ENCODE measurements at places on chromosomes 4 and X.

GRCh38 chrX:70402721-70403120 lies 20.4 kb upstream of the GDPD2 start:
- DNase-seq: no peak

DNA sequence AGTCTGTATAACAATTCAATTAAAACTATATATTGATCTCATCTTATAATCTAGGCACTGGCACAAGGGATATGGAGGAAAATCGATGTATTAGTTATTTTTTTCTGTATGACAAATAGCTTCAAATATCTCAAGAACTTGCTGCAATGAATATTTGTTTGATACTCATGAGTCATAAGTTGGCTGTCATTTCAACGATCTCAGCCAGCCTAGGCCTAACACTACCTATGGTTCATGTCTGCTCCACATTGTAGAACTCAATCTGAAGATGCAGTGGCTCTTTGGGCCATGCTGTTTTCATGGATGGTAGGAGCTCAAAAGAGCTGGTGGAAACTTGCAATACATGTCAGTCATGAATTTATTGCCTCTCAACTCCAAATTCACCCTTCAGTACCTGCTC lies 44.7 kb downstream of the MAGEB17 start:
- no peak for DNase-seq

DNA sequence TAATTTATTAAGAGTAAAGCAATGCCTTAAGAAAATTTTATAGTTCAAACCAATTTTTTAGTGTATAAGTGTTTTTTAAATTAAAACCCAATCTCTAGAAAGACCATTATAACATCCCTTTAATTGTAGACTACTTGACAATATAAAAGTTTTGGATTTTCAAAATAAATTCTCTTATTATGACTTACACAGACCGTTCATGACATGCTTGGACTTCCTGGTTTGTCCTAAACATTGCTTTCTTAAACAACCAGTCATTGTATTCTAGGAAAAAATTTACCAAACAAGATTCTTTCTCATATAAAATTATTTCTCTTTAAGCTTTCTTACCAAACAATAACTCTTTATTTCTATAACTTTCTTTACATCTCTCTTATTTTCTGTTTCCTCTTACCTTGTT lies 49.0 kb upstream of the CXorf51A start:
- no peak for DNase-seq

GRCh38 chrX:120823556-120823955 lies 52.1 kb downstream of the CT47B1 start:
- DNase-seq: no peak

GRCh38 chr4:73275318-73275654 lies 16.7 kb upstream of the ANKRD17 start:
- DNase-seq: no peak

DNA sequence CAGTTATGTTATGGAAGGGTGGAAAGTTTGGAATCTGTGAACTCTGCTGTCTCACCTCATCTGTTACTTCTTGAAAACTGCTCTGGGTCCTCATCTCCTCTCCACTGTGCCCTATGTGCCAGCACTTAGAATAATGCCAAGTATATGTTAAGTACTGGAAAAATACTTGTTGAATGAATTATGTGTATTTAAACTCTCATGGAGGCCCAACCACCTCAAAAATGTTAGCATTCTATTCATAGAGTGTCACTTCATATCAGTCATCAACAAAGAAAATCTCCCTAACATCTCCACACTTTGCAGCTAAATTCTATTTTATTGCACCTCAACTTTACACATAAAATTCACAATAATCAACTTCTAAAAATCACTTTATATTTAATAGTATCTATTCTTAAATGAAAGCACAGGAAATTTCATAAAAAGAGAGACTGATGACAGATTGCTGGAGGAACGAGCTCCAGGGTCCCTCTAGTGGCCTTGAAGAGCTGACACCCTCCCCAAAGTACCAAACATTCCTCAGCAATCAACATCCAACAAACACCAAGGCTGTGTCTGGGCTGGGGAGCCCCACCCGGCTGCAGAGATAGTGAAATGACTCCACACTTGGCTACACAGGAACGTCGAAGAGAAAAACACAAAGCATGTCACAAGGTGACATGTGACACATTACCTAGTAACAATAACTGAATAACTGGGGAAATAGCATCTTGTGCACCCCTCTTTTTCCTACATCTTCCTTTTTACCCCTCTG lies 45.8 kb downstream of the SLC39A8 start:
- peak; percentile 12 for DNase-seq

- no peak for DNase-seq
Observed at GRCh38 chrX:36856849-36857248, 151.3 kb upstream of the FAM47C start.

- no peak for DNase-seq
Observed at GRCh38 chrX:134023851-134024281, 38.5 kb upstream of the GPC3 start.

All from activated CD4-positive, alpha-beta T cell treated with anti-CD3 and anti-CD28 coated beads, Interleukin-2, amount 50 U/mL, for 24 hours (primary cell).